Stimulated activated CD4-positive, alpha-beta T cell treated with anti-CD3 and anti-CD28 coated beads, Interleukin-12 subunit alpha, Interleukin-12 subunit beta, amount 100 ng/mL, for 24 hours (primary cell): ENCODE measurements at places on chromosomes 3 and 15.

DNA sequence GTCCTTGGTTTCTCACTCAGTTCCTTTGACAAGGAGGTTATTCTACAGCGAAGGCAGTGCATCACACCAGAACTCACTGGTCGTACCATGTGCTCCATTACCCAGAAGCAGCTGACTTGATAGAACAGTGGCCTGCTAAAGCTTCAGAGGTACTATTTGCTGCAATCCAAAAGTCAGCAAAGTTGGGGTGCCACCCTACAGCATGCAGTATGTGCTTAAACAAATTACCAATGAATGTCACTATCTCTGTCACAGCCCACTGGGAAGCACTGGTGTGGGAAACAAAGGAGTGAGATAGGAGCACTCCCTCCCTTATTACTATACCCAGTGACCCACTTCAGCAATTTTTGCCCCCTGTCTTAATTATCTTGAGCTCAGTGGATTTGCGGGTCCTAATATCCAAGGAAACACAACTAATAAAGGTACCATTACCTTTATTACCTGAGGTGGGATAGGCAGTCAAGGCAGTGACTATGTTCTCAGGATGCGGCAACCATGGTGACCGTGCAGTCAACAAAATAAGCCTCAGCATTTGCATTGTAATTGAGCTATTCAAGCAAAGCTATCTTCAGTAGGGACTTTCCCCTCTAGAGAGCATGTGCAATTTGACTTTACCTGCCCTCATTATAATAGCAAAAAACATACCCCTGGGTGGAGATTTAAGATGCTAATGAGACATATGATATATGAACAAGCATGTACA is 199.4 kb downstream of the OCA2 start:
- no peak for DNase-seq

DNA sequence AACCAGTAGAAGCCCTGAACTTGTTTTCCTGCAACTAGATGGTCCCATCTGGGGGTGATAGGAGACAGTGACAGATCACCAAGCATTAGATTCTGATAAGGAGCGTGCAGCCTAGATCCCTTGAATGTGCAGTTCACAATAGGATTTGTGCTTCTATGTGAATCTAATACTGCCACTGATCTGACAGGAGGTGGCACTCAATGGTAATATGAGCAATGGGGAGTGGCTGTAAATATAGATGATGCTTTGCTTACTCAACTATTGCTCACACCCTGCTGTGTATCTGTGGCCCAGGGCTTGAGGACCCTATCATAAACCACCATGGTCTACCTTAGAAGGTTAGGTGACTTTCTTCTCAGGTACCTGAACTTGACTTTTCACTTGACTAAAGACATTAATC is 417.1 kb upstream of the ARHGEF26 start:
- no peak for DNase-seq

GRCh38 chr15:33757516-33758232 is 210.6 kb upstream of the CHRM5 start:
- DNase-seq: no peak

- DNase-seq: no peak
Measured at GRCh38 chr3:117893001-117893400, 1141.6 kb downstream of the IGSF11 start.

GRCh38 chr3:140093742-140094141 is 158.8 kb downstream of the CLSTN2 start:
- no peak for DNase-seq

- no peak for DNase-seq
Measured at GRCh38 chr3:51384055-51384725, 901 bp upstream of the MANF start.

DNA sequence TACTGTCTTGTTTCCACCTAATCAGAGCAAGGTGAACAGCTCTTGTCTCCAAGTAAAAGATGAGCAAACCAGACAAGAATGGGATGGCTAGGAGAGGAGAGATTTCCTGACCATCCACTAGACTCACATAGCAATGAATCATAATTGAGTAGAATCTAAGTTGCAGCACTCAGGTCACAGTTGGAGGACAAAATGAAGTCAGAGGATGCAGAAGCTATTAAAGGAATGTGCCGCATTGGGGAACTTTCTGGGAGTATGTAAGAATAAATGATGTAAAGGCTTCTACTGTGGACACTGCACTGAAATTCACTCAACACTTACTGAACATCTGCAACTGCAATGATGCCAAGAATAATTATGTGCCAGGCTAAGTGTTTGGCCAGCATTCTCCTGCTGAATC is 217.4 kb upstream of the WNT5A start:
- no peak for DNase-seq

DNA sequence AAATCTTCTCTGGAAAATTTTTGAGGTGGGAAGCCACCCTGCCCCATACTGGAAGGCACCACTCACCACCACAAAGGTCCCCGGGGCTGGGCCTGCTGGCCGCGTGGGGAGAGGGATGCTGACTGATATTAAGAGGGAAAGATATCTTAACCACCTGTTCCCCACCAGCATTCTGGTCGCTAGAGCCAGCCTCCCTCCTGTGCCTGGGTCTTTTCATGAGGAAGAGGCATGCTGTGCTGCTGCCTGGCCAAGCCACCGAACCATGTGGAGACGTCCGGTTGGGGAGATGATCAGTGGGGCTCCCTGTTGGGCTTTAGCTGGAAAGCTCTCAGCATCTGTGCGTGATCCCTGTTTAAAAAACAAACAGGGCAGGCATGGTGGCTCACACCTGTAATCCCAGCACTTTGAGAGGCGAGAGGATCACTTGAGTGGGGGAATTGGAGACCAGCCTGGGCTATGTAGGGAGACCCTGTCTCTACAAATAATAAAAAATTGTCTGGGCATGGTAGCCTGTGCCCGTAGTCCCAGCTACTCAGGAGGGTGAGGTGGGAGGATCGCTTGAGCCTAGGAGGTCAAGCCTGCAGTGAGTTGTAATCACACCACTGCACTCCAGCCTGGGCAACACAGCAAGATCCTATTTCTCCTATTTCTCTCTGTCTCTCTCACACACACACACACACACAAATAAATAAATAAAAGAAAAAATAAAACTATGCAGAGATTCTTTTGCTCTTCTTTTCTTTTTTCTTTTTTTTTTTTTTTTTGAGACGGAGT is 1.0 kb downstream of the KLHL18 start:
- peak; percentile 32 for DNase-seq
